ENCODE measurements at places on chromosomes 11 and 22.

DNA sequence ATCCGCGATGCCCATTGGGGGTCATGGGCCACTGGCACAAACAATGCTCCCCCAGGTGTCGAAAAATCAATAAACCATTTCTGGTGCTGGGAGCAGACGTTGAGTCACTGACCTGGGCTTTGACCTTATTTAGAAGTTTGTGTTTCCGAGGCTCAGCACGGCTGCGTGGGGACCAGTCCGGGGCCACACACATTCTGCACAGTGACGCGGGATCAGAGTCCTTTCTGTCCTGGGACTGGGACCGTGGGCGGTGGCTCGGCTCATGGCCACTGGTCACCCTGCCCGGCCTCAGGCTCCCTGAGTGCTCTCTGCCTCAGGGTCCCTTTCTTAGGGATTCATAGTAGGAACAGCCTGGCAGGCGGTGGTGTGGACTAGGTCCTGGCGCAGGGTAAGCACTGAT is 1266.0 kb downstream of the BRD1 start:
- DNase-seq: no peak

DNA sequence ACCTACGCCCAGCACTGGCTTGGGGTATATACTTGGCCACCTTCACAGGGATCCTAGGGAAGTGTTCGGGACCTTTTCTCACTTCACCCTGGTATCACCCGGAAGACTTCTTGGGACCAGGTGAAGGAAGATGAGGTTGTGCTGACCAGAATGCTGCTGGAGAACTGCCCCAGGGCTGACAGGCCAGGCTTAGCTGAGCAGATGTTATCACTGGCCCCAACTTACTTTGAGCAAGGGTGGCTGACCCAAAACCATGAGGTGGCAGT is 4.5 kb downstream of the FTH1 start:
- peak; percentile 28 for DNase-seq

DNA sequence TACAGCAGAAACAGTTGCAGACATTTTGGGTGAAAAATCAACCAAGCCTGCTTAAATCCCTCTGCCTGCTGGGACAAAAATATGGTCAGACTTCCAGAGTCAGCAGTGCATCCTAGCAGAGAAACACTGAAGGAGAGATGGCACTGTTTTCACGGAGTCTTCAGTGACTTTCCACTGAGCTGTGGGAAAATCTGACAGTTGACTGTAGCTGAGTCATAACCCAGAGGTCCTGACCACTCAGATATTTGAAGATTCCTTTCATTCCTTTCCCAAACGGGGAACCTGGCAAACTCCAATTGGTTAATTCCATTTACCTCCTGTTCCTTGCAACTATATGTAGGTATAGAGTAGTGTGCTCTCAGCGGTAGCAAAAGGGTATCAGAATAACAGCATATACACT is 20.9 kb upstream of the UPB1 start:
- DNase-seq: no peak

GRCh38 chr22:49573109-49573765 is 254.4 kb downstream of the BRD1 start:
- DNase-seq: no peak

- no peak for DNase-seq
Measured at GRCh38 chr22:44428941-44429830, 68.8 kb downstream of the RTL6 start.

DNA sequence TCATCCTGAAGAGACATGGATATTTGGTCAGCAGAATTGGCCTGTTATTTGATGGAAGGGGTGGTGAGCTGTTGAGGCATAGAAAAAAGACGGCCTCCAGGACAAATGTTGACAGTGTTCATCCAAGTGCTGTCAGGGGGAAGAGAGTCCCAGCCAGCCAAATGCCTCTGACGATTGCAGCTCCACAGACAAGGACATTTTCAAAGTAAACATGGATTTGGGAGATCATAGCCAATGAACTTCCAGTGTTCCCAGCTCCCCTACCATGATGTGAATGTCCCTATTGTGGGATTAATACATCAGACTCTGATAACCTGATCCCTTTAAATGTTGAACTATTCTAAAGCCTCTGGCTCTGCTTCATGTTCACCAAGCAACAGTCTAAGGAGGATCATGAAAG is 31.2 kb upstream of the PSMA1 start:
- no peak for DNase-seq

DNA sequence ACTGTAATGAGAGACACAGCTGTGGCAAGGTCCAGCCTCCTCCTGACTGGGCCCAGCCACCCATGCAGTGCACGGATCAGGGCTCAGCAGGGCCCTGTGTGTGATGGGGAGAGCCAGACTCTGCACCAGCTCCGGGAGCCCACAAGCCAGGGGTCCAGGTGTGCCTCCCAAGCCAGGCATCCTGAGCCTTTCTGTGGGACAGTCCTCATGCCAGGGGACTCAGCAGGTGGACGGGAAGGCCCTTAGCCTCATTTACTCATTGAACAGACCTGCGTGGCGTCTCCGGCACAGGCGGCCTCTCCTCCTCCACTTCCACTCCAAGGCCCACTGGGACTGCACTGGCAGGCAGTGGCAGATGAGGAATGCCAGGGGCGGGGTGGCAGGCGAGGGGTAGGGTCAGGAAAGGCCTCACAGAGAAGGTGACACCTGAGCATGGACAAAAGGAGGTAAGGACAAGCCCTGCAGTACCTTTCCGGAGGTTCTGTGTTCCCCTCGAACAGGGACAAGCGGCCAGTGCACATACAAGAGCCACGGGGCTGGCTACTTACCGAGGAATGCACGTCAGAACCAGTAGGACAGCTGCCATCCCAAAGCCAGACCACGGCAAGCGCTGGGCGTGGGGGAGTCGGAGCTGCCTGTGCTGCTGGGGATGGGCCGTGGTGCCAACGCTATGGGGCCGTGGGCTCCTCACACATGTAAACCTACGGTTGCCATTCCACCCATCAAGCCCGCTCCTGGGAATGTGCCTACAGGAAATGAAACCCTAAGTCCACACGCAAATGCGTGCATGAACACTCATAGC is 52.7 kb downstream of the IGF2 start:
- DNase-seq: no peak

DNA sequence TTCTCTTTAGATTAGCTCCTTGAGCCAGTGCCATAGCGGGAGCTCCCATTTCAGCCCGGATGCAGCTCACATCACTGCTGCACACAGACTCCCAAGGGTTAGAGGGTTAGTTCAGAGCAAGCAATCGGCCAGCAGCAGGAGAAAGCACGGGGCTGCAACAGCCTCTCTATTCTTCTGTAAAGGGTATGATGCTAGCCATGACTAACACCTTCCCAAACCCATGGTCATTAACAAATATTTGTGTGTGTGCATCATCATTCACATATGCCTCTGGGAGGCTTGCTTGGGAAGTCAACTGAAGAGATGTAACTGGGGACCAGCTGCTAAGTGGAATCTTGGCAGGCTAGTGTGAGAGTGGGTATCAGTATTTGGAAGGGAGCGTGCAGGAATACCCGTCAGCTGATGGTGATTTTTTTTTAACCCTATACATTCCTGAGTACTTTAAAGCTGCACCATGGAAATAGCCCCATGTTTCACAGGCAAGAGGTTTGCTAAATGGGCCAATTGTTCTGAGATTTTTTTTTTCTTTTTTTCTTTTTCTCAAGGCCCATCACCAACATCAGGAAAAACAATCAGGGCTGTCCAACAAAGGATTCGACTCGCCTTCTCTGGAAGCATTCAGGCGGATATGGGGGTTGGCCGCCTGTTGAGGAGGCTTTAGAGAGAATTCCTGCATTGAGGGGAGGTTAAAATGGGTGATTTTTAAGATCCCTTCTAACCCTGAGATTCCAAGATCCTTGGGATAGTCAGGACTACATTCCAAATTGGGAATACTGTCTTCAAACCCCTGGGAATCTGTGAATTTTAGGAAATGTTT is 33.2 kb upstream of the CCDC89 start:
- no peak for DNase-seq

GRCh38 chr11:105023003-105023402 is at the start of gene CASP5:
TSS of gene CASP5 (minus strand) at chr11:105023168. CDS start at chr11:105023136, 32 bp downstream.
- DNase-seq: no peak

DNA sequence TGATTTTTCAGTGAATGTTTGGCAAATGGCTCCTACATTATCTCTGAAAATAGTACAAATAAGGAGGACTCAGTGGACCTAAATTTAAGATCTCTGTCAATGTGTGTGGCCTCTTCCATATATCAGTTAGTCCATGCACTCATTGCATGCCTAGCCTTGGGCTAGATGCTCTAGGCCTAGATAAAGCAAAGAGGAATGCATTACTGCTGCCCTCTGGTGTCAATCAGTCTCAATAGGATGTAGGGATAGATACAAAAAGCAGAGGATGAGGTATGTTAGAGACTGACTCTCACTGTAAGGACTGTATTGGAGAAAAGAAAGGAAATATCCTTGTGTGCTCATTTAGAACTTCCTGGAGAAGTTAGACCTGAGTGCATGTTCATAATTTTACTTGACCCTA is 42.0 kb downstream of the MS4A2 start:
- no peak for DNase-seq

DNA sequence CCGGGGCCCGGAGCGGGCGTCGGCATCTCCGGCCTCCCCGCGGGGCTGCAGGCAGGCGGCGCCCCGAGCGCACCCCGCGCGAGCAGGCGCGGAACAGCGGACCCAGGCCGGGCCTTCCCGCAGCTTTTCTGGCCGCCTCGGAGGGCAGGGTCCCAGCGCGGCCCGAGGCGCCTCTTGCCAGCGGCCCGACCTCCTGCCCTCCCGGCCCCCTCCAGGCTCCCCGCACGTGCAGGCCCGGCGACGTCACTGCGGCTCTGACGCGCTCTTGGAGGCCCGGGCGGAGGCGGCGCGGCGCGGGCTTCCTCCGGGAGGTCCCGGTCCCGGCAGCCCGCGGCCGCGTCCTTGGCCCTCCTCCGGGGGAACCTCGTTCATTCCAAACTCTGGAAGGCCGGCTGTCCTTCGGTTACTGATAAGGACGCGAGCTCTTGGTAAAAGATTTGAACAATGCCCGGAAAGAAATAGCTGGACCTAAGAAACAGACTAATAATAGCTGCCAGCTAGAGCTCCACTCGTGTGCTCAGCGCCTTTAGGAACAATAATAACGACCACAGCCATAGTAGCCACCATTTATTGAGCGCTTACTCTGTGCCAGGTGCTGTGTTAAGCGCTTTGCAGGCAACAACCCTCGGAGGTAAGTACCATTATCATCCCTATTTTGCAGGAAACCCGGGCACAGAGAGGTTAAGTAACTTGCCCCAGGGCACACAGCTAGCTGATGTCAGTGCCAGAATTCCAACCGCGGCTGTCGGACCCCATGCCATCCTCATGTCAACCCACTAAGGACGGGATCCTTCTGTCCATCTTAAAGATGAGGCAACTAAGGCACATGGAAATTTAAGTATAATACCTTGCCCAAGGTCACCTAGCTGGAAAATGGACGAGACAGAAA is 39.1 kb upstream of the CREB3L1 start:
- peak; percentile 74 for DNase-seq

- DNase-seq: peak; percentile 66
Measured at GRCh38 chr11:123707606-123708205, 33.8 kb downstream of the ZNF202 start.

DNA sequence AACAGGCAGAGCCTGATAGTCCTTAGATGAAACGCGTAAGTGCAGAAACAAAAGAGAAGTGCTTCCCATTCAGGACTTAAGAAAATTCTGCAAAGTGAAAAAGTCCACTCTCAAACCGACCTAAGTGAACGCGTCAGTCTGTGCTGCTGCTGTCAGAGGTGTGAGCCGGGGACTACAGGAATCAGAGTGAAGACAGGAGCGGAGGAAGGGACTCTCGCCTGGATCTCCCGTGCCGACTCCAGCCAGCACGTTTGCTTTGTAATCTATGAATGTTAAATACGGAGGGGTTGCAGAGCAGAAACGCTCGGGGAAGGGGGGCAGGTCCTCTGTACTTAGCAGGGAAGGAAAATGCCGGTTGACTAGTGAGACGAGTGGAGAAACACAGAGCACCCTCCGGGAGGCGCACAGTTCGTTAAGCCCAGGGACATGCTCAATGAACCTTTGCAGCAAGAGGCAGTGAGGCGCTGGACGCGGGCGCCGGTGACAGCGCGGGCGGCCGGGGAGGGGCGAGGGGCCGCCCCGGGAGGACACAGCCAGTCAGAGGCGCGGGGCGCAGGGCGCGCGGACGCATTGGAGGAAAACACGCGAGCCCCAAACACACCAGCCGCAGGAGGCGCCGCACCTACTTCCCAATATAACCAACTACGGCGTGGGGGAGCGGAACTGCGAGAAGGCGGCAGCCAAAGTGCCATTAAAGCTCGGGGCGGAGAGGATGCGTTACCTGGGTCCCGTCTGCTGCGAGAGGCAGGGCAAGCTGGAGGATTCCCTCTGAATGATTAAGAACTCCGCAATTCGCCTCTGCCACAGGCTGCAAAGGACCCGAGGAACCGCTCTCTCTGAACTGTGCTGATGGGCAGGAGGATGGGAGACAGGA is at the start of gene CNTN5:
Gene CNTN5 (plus strand): TSS at position 598 of the 874 bp plus-strand sequence.
- DNase-seq: peak; percentile 40

DNA sequence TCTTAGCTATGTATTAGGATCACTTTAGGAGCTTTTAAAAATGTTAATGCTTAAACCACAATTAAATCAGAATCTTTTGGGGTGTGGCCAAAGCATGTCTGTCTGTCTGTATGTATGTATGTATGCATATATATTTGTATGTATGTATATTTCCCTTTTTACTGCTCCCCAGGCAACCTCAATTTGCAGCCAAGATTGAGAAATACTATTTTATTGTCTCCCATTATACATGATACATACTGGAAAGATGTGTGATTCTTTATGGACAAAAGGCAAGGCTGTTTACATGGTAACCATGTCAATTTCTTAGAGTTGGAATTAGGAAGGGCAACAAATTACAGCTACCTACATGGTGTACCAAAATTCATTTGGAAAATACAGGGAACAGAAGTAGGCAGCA is 783.6 kb downstream of the ETS1 start:
- DNase-seq: no peak

All from activated T-cell treated with anti-CD3 and anti-CD28 coated beads, Interleukin-2, amount 50 U/mL, for 48 hours (primary cell).